ENCODE measurements at places on chromosomes 12 and 14.
A peak's percentile ranks its signal among the peaks of the same experiment; 100 is the strongest.

GRCh38 chr12:8087666-8088065, 5.6 kb downstream of the NECAP1 start:
- DNase-seq, result no peak

DNA sequence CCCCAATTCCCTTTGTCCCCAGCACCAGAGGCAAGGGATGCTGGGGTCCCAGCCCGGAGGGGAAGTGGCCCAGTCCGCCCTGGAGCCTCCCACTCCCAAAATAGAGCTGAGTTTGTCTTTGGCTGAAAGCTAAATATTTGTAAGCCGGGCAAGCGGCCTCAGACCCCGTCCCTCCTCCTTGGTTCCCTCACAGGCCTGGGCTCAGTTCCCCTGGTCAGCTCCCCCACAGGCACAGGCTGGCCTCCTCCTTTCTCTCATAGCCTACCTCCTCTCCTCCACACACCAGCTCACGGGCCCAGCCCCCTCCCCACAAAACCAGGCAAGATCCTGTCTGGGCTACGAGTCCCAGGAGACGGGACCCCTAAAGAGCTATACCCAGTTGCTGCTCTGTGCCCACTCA, 1.3 kb downstream of the SP7 start:
- DNase-seq, result no peak

GRCh38 chr14:91228112-91229004, 16.1 kb downstream of the GPR68 start:
- no peak for DNase-seq

- DNase-seq, result no peak
Observed at GRCh38 chr12:129325566-129325965, 472.3 kb downstream of the GLT1D1 start.

- DNase-seq, result peak; percentile 63
Observed at GRCh38 chr12:20183563-20183962, 184.8 kb upstream of the PDE3A start.

GRCh38 chr12:127711108-127711507, 555.9 kb upstream of the TMEM132C start:
- DNase-seq, result no peak

GRCh38 chr12:40045656-40046055, 60.2 kb downstream of the SLC2A13 start:
- DNase-seq, result peak; percentile 43

GRCh38 chr12:42255221-42255865, 17.3 kb upstream of the YAF2 start:
- DNase-seq, result no peak

DNA sequence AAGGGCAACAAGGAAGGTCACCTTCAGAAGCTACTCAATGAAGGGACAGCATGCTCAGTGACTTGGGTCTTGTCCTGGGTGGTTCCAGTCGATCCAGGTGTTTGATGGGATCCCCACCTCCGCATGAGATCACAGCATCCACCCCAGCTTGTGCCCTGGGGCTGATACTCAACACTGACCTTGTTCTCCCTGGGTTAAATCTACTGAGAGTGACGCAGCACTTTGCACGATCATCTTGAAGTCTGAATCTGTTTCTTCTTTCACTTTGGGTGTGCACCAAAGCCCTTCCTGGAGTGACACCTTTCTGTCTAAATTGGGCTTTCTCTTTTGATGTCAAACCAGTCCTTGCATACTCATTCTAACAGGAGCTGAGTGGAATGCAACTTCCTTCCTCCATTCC, 13.8 kb downstream of the NOS1 start:
- no peak for DNase-seq

DNA sequence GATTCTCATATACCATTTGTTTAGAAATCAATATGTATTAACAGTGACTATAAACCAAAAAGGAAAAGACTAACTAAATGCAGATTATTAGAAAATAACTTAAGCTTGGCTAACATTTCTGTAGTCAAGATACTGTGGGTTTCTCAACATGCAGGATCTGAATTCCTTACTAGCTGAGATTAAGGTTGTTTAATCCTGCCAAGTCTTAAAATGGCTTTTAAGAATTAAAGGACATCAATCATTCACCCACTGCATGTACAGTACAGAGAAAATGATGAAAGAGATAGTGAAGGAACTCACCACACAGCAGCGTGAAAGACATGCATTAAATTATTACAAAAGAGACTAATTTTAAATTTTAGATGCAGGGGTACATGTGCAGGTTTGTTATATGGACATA, 3.8 kb downstream of the ACSS3 start:
- DNase-seq, result no peak

DNA sequence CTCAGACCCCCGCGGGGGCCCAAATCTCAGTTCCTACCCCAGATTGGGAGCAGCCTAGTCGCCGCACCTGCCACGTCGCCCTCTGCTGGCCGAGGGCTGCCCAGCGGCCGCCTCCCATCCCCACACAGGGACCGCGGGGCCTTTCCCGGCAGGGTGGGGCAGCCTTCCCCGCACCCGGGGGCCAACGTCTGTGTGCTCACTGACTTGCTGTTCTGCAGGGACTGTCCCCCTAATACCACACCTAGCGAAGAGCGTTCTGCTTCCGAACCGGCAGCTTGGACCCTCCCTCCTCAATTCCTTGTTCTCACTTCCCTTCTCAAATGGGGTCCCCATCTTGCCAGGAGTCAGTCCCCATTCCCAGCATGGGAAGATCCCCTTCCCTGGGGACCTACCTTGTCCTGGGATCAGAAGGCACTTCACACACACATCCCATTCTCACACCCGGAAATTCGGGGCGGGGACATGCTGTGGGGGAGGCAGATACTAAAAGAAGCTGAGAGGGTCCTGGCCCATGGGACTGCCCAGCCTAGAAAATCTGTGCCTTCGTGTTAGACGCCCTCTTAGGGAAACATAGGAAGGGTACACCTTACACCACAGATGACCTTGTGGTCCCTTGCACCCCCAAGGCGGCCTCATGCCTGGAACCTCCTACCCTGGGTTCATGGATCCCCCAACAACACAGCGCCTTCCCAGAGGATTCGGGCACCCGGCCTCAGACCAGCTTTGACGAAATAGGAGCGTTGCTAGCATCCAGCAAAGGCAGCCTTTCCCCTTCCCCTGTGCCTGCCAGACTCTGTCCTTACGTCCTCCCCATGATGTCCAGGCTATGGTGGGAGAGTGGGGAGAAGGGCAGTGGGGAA, 16.4 kb downstream of the ACVRL1 start:
- DNase-seq, result peak; percentile 73

DNA sequence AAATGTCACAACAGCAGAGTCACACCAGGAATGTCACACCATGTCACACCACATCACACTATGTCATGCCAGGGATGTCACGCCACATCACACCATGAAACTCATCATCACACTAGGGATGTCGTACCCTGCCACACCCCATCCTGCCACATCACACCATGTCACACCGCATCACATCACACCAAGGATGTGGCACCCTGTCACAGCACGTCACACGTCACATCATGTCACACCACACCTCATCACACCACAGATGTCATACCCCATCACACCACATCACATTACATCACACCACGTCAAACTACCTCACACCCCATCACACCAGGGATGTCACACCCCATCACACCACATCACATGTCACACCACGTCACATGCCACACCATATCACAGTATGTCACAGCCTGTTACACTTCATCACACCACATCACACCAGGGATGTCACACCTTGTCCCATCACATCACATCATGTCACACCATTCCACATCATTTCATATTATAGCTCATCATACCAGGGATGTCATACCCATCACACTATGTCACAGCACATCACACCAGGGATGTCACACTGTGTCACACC, 90.9 kb downstream of the TMEM121 start:
- DNase-seq, result no peak

DNA sequence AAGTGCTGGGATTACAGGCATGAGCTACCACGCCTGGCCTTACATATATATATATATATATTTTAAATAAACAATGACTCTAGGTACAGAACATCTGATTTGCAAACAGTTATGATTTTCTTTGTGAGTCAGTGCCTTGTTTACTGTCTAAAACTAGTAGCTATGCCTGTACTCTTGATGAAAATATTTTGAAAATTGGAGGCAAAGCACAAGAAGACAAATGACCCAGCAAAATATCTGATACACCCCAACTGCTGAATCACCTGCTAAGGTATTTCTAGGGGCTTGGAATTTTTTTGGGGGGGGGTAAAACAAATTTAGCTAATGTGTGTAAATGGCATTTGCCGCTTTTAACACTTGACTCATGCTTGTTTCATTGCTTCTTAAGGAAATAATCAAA, 69.3 kb downstream of the SYT10 start:
- DNase-seq, result no peak

DNA sequence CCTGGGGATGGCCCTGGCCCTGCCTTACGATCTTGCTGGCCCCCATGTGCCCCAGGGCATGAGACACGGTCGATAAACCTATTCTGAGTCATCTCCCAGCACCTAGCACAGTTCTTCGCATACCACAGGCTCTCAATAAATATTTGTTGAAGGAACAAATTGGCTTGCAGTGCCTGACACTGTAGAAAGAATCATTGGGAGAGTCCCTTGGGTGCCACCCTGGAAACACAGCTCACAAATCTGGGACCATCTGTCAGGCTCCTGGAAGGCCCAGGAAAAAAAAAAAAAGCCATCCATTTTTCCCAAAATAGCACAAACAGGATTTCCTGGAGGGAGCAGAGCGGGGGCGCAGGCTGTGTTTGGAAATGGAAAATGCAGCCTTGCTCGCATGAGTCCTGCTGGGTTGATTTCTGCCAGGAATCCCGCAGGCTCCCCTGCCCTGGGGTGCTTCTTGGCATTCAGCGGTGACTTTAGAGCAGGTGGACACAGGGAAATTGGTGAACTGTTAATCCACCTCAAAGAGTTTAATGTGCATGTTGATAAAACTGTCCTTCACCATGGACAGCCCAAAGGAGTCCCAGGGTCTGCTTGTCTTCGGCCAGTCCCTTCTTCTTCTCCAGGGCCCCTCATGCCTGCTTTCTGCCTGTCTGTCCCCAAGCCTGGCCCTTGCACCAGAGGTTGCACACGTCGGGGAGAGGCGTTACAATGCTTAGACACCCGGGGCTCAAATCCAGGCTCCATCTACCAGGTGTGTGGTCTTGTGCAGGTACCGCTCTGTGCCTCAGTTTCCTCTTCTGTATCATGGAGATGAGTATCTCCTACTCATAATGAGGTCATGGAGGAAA, 106.1 kb upstream of the RFLNA start:
- peak; percentile 90 for DNase-seq

GRCh38 chr14:80275208-80275850, 64.0 kb upstream of the DIO2 start:
- no peak for DNase-seq

GRCh38 chr12:30908076-30908721, 18.3 kb upstream of the TSPAN11 start:
- peak; percentile 58 for DNase-seq

GRCh38 chr12:110059651-110060000, 11.3 kb upstream of the C12orf76 start:
- no peak for DNase-seq

GRCh38 chr12:27511723-27512045, 12.3 kb upstream of the PPFIBP1 start:
- no peak for DNase-seq

GRCh38 chr12:132194056-132194455, 49.8 kb downstream of the NOC4L start:
- no peak for DNase-seq

DNA sequence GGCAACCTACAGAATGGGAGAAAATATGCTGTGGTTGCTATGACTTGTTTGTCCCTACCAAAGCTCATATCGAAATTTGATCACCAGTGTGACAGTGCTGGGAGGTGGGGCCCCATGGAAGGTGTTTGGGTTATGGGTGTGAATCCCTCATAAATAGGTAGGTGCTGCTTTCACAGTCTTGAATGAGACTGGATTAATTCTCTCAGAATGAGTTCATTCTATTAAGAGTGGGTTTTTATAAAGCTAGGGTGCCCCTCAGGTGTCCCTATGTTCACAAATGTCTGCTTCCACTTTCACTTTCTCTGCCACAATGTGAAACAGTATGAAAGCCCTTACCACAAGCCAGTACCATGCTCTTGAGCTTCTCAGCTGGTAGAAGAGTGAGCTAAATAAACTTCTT, 133.5 kb downstream of the CPNE8 start:
- DNase-seq, result peak; percentile 1

GRCh38 chr14:99289394-99290189, 17.6 kb upstream of the BCL11B start:
- no peak for DNase-seq

- no peak for DNase-seq
Observed at GRCh38 chr12:109162551-109162950, 46.2 kb downstream of the ACACB start.

Data from muscle of leg (tissue), 16 donors.